ENCODE measurements at places on chromosomes 7 and 10.

DNA sequence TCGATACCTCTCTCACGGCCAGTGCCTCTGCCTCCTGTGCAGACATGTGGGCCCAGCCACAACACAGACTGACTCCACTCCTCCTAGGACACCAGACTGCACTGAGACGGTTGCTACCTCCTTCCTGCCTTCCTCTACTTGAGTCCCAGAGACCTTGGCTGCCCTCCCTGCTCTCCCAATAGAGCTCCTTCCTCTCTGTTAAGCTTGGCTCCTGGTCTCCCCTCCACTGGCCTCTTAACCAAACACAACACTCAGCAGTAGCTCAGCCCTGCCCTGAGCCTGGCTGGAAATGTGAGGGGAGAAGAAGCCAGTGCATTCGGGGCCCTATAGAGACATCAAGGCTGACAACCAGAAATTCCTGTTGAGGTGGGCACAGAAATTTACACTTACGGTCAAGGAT, 102.0 kb downstream of the HTR5A start:
- no peak for DNase-seq

DNA sequence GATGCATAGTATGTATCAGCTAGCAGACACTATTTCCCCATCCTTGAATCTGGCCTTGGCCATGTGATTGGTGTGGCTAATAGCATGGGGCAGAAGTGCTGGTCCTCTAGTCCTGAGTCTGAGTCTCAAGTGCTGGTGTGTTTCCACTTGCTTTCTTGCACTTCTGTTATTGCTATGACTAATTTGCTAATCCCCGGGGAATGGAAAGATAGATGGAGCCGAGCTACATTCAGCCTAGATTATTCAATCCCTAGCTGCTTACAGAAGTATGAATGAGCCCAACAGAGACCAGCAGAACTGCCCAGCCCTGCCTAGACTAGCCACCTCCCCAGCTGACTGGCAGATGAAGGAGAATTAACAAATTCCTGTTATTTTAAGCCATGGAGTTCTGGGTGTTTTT, 53.2 kb upstream of the SYPL1 start:
- DNase-seq: no peak

- no peak for DNase-seq
These were observed 9.1 kb downstream of the USP6NL start for GRCh38 chr10:11602358-11602757.

DNA sequence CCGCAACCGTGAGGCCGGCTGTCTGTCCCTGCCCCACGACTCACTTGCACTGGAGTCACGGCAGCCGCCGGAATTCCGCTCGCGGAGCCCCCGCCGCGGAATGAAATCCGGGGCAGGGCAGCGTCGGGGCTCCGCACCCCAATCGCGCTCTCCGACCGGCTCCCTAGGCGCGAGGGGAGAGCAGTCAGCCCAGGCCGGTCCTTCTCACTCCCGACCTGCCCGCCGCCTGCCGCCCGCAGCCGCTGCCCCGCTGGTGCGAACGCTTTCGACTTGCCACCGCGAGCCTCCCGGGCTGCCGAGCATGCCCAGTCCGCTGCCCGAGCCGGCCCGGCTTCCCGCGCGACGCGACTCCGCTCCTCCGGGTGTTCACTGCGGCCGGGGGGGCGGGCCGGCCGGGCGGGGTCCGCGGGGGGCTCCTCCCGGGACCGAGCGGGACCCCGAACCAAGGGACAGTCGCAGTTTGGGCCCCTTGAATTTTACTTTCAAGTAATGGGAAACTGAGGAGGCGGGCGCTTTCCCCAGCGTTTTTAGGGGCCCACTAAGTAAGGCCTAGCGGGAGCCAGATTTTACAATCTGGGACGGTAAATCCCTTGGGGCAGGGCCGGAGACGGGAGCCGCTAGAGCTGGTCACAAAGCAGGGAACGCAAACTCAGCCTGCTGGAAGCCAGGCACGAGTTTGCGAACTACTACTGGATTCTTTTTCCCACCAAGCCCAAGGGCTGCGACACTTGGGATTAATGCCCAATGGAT, at the start of gene SGMS1:
SGMS1 (minus strand) TSS at position 294 of the 750 bp plus-strand sequence. CDS start 279,842 bp downstream, outside the sequence.
- DNase-seq: peak; percentile 71

DNA sequence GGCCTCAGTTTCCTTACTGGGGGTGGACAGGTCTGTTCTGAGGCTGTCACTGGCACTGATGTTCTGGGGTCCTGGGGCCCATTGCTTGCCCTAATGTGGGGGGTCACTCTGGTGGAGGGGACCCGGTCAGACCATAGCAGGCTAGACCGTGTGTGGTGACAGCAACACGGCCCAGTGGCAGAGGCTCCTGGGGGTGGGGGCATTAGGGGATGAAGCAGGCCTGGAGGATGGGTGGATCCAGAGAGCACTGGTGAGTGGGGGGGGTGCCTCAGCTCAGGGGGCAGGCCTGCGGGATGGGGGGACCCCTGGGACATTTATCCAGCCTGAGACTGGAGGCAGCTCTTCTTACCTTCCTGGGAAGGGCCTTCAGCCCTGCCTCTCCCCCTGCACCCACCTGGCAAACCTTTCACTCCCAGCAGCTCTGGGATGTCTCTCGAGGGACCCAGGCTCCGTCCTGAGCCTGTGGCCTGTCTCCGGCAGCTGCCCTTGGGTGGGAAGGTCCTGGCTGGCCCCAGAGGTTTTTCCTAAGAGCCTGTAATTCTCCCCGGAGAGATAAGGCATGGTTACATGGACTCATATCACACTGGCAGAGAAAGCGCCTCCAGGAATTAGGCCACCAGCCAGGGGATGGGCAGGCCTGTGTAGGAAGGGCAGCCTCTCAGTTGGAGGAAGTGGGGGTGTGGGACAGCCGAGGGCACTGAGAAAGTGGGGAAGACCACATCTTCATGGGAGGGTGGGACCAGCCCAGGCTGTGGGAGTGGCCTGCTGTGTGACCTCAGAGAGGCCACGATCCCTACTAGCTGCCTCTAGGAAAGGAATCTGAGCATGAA, 147.7 kb downstream of the UBE2H start:
- DNase-seq: no peak

DNA sequence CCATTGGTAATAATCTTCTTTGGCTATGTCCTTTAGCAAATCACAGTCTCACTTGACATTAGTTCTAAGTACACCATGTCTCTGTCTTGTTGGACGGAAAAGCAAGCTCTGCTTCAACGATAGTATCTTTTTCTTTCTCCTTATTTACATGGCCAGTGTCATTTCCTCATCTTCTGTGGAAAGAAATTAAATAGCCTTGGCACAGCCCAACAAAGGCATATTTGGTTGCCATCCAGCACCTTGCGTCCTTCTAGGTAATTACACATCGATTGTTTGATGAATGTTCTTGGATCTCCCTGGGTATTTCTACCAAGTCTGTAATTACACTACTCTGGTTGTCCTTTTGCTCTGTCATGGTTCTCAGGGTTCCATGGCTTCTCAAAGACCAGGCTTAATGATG, 183.1 kb downstream of the CHN2 start:
- DNase-seq: no peak

All from progenitor cell of endocrine pancreas (in vitro differentiated cells).